ENCODE measurements at places on chromosomes 1 and 21.

GRCh38 chr1:158283965-158284364, 5.8 kb upstream of the CD1C start:
- DNase-seq: no peak

DNA sequence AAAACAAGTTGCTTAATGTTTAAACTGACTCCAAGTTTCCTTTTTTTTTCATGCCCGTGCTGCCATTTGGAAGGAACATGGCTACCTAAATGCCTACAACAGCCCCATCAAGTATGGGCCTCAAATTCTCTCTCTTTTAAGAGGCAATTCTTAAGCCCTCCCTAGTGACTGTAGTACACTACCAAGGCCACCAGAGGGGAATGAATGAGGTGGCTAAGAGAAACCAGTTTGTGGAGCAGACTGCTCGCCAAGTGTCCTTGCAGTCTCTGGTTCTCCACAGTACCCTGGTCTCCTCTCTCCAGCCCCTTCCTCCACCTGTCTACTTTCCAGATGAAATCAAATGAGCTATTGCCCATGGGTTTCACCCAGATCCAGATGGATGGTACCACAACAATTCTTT, 1809.6 kb downstream of the BRINP3 start:
- DNase-seq: no peak

DNA sequence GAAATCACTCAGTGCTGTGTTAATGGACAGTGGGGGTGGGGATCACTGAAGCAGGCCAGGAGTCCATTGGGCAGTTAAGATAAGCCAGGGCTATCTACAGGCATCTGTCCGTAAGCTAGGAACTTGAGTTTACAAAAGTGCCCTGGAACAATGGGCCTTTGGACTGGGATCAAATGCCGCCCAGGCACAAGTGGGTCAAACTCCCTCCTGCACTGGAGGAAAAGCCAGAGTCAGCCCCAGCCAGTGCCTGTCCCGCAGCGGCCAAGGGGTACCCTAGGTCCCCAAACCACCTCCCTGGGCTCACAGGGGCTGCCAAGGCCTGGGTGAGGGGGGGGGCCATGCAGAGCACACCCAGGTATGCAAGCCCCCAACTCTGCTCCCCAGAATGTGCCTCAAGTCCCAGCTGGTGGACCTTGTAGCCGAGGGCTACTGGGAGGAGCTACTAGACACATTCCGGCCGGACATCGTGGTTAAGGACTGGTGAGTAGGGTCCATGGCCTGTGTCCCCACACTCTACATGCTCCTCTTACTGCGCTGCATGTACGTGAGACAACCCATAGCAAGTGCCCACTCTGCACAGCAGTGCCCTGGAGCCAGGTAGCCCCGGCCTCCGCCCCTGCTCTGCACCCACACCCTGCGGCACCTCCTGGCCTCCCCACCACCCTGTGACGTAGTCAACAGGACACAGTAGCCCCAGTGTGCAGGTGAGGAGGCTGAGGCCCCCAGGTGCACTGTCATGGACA, 7.7 kb downstream of the FBXO6 start:
- DNase-seq: no peak

- no peak for DNase-seq
These were observed 24.3 kb downstream of the GPSM2 start for GRCh38 chr1:108901106-108901505.

DNA sequence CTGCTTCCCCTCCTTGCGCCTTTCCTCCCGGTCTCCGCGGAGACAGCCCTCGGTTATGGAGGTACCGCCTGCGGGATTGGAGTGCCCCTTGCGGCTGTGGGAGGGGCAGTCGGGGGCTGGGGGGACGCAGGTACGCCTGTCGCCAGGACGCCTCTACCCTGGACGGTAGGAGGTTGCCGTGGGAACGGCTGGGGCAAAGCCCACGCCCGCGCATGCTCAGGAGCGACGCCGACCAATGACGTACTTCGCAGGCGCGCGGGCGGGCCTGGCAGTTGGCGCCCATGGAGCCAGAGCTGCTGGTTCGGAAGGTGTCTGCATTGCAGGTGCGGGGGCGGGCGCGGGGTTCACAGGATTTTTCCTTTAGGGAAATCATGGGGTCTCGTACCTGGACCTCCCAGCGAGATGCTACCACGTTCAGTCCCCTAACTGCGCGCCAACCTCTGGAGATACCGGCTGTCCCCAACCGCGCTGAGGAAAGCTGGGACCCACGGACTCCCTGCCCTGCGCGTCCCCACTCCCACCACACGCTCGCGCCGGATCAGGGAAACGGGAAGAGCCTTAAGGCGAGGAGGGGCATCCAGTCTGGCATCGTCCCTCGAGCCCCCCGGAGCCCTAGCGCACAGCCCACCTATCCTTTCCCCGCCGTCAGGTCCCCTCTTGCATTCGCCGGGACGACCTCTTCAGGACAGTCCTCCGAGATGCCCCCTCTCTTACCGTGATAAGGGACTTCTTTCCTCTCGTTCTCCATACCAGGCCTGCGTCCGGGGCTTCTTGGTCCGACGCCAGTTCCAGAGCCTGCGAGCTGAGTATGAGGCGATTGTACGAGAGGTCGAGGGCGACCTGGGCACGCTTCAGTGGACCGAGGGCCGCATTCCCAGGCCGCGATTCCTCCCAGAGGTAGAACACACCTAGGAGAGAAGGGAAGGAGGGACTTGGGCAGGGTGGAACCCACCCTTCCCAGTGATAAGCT, at the start of gene IQCC:
IQCC (plus strand) TSS at position 271 of the 970 bp plus-strand sequence; CDS start at position 282, 11 bp downstream.
- DNase-seq: peak; percentile 83

DNA sequence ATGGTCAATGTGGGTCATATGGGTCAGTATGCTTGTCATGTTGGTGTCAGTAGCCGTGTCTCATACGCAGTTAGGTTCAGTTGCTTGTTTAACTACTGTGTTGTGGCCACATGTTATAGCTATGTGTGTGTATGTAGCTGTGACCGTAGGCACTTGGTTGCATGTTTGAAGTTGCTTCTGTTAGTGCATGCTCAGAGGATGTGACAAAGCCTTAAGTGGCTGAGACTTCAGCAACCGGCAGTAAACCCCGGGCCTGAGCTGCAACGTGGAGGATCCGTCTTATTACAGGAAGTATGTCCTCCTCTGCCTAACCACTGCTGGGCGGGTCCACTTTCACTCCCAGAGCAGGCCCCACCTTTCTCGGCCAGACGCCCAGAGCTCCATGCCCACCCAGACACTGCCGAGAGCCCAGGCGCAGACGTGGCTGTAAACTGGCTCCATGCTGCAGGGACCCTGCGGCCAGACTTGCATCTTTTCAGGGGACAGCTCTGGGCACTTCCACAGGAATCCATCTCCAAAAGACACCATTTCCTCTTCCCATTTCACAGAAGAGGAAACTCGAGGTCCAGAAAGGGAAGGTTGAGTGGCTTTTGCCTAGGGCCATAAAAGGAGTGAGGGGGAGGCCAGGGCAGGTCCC, 2.2 kb downstream of the TCEA3 start:
- DNase-seq: peak; percentile 36

DNA sequence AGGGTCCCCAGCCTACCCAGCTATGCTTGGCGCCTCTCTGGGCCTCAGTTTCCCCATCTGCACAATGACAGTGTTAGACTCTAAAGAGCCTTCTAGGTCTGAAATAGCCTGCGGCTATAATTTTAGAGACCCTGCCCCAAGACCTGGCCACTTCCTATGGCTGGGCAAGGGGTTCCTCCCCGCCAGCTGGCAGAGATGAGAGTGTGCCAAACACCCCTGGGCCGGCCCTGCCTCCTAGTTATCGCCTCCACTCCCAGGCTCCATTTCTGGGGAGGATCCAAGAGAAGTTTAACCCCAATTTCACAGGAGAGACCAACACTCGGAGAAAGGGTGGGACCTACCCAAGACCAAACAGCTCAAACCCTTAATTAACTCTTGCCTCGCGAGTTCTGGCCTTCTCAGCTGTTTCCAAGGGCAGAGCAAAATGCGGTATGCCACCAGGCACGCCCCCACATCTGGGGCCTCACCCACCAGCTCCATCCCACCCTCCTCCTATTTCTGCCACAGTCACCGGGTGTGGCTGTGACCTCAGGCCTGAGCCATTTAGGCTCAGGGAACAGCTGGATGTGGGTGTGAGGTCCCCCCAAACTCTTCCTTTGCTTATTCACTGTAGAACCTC, 35.7 kb downstream of the TTC39A start:
- no peak for DNase-seq
